Activated T-cell treated with anti-CD3 and anti-CD28 coated beads, Interleukin-2, amount 50 U/mL, for 48 hours (primary cell): ENCODE measurements at places on chromosomes 16 and 17.

- peak; percentile 76 for DNase-seq
Observed at GRCh38 chr16:84718-85406, 6.8 kb downstream of the MPG start.

DNA sequence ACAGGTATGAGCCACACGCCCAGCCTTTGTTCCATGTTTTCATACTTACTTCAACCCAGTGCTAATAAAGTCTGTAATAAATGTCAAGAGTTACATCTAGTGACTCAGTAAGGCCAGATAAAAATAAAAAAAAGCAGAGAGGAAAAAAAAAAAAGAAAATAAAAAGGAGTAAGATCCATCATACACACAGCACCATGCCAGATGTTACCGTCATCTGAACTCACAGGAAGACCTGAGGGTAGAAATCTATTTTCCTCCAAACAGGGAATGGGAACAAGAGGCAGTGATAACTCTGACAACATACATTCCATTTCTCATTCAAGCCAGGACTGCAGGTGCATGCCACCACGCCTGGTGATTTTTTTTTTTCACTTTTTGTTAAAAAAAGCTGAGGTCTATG lies 20.7 kb downstream of the CRK start:
- DNase-seq: no peak

DNA sequence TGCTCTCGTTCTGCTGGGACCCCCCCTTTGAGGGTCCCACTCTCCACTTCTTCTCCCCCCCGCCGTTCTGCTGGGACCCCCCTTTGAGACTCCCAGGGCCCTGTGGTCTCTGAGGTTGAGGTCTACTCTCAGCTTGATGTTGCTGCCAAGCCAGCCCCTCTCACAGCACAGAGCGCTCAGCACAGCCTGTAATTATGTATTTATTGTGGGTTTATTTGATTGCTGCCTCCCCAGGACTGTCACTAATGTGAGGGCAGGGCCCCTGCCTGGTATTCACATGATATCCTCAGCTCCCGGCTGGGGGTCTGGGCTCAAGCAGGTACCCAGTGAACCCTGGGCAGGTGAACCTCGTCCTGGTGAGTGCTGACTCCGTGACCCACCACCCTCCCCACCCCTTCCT lies 35.4 kb downstream of the ACTG1 start:
- no peak for DNase-seq

DNA sequence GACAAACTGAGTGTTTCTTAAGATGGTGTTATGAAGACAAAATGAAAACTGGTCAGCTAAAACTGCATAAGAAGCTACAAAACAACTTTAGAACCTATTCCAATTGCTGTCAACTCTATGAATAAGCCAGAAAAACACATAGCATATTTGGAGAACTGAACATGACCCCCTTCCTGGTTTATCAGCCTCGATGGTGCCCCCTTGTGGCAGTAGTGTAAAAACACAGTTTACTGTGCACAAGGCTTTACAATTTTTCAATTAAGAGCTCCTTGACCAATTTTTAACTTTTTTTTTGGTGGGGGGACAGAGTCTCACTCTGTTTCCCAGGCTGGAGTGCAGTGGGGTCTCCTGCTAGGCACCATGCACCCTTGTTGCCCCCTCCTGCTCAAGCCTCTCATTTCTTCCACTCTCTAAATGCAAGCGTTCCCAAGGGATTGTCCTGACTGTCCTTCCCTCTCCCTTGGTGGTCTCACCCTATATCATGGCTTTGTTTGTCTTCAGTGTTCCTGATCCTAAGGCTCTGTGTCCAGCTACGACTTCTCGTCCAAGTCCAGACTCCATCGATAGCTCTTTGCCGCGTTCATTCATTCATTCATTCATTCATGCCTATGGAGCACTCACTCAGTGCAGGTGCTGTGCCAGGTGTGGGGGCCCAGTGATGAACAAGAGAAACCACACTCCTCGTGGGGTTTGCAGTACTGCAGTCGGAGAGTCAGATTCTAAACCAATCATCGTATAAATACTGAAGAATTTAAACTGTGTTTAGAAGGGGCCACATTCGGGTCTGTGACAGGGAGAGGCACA lies 7.5 kb downstream of the EIF1 start:
- peak; percentile 68 for DNase-seq

DNA sequence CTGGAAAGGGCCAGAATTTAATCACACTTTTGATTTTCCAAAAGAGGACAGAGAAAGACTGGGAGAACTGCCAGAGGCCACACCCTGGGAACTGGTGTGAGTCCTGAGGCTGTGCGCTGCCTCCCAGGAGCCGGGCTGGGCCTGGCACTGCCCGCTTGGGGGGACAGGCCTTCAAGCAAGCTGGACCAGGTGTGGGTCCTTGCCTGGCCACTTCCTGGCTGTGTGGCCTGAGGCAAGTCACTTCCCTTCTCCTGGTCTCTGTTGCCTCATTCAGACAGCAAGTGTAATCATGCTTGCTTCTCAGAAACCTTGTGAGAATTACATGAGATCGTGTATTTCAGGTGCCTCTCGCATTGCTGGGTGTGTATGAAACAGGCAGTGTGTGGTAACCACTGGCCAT lies 143.0 kb downstream of the SNX29 start:
- no peak for DNase-seq

GRCh38 chr17:81036197-81036941 lies 1.4 kb downstream of the BAIAP2 start:
- no peak for DNase-seq

GRCh38 chr16:50425648-50426047 lies 56.9 kb upstream of the BRD7 start:
- DNase-seq: no peak

- no peak for DNase-seq
Observed at GRCh38 chr17:78676412-78677302, 99.5 kb upstream of the DNAH17 start.

DNA sequence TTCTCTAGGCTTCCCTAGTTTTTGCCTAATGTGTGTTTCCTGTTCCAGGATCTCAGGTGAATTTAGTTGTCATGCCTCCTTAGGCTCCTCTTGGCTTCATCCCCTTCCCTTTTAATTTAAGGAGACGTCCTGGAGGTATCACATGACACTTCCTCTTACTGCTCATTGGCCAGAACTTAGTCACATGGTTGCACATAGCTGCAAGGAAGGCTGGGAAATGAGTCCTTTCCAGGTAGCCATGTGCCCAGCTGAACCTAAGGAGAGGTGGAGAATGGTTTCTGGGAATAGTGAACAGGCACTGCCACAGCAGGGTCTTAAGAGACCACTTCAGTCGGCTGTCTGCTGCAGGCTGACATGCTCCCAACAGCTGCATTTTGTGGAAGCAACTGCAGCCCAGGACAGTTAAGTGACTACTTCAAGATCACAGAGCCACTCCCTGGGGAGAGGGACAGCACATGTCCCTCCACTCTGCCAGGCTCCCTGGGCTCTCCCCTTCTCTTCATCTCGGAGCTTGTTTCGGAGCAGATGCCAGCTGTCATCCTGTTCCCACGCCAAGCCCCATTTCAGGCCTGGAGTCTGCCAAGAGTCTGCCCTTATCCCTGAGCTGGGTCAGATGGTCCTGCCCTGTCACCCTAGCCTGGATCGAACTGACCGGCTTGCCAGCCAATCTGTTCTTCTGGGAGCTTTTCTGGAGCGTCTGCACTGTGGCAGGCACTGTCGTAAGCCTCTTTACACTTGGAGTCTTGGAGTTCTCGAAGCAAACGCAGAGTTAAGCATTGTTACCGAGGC lies 81.4 kb upstream of the FOXF1 start:
- DNase-seq: no peak

DNA sequence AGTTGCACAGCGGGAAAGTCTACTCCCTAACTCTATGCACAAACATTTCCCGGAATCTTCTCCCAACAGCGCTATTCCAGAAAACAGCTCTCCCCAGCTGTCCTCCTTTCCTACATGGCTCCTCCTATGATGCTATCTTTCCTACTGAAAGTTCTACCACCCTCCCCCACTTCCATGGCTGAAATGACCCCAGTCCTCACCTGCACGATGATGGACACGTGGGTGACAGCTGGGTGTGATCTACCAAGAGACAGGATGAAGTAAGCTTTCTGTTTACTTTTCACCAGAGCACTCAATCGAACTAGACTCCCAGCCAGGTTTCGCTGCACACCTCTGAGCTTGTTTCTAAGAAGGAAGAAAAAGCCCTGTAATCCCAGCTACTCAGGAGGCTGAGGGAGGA lies 10.7 kb downstream of the CTC1 start:
- no peak for DNase-seq

GRCh38 chr17:65560628-65561451 lies 608 bp downstream of the AXIN2 start:
- DNase-seq: peak; percentile 76

GRCh38 chr17:49971848-49972485 lies 3.0 kb downstream of the DLX4 start:
- DNase-seq: no peak

DNA sequence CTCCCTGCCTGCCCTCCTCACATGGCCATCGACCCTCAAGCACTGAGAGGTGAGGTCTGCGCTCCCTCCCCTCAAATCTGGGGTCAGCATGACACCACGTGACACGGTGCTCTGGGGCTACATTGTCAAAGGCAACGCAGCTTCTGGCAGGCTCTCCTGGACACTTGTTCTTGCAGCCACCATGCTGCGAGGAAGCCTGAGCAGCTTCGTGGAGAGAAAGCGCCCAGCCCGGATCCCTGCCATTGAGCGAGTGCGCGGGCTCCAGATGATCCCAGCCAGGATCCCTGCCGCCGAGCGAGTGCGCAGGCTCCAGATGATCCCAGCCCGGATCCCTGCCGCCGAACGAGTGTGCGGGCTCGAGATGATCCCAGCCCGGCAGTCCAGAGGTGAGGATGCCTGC lies 70.9 kb upstream of the METRNL start:
- no peak for DNase-seq

DNA sequence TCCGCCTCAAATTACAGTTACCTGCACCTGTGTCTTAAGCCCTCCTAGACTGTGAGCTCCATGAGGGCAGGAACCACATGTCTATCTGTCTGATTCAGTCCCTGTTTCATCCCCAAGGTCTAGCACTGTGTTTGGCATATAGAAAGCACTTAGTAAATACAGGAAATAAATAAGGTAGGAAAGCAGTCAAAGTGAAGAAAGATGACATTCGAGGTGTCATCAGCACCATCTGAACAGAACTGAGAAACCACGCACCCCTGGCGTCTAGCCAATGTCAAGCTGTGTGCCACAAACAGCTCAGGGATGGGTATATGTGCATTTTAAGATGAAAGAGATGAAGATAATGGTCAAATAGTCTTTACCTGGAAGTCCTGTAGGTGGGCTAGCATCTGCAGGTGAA lies 79.6 kb upstream of the ATP2A3 start:
- peak; percentile 79 for DNase-seq

DNA sequence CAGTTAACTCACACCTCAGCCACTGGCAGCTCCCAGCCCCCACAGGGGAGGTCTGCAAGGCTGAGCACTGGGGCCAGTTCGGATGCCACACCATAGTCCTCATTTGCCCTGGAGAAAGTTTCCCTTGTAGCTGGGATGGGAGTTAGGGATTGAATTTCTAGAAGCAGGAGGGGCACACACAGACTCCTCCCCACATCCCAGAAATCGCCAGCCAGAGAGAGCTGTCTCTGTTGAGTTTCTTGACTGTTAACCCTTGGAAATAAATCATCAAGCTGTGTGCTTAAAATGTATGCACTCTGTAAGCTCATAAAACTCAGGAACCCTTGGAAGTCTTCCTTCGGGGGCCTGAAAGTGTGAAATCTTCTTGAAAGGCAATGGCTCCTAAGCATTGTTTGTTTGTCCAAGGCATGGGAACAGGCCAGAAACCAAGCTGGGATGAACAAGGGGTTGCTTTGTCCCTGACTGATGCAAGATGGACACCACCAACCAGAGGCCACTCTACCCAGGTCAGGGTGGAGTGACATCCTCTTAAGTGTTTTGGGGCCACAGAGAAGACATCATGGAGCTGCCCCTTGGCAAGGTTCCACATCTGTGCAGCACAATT lies 394 bp upstream of the PRM3 start:
- DNase-seq: no peak

DNA sequence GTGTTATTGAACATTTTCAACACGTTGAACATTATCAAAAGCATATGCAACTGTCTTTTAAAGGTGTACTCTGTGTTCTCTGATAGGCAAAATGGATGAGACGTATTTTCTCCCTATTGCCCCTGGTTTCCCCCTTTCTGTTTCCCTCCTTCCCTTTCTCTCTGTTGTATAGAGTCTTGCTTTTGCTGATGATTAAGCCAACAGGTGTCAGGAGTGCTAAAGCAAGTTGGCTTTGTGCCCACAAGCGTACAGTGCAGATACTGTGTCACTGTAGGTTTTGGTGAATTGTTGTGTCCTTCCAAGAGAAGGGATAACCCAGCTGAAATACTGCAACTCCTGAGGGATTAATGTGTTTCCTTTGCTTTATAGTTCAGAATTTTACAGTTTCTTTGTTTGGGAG lies 74.4 kb downstream of the COX10 start:
- DNase-seq: no peak

- DNase-seq: no peak
Observed at GRCh38 chr17:57899822-57900221, 50.0 kb upstream of the MRPS23 start.

GRCh38 chr17:41315204-41315794 lies at the start of gene KRTAP17-1:
TSS of gene KRTAP17-1 (minus strand) at chr17:41315710. CDS start at chr17:41315650, 60 bp downstream.
- no peak for DNase-seq
